ENCODE measurements at places on chromosomes 1 and 21. TPM values are rescaled to one million over a fixed set of nuclear protein-coding genes. Genes with fewer than 3 reads are reported as not detected.
A peak's percentile ranks its signal among the peaks of the same experiment; 100 is the strongest.

The C1orf116 gene
- polyA plus RNA-seq, result not detected

The PEAR1 gene
- polyA plus RNA-seq, result 101 TPM

The TPTE gene
- not detected for polyA plus RNA-seq

The OBSCN gene
- 1.3 TPM for polyA plus RNA-seq

The UTS2 gene
- not detected for polyA plus RNA-seq

The FAM110D gene
- polyA plus RNA-seq, result 2.6 TPM

DNA sequence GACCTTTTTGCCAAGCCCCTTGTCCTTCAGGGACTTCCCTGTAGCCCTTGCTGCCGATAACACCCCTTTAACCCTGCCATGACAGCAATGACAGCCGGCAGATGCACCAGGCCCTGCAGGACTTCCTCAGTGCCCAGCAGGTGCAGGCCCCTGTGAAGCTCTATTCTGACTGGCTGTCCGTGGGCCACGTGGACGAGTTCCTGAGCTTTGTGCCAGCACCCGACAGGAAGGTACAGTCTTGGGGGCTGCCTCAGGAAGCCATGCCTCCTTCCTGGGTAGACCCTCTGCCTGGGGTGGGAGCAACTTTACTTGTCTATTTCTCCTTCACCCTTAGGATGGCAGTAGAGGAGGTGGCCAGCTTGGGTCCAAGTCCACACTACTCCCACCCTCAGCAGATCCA, 16.1 kb upstream of the PADI6 start:
- DNase-seq, result no peak

DNA sequence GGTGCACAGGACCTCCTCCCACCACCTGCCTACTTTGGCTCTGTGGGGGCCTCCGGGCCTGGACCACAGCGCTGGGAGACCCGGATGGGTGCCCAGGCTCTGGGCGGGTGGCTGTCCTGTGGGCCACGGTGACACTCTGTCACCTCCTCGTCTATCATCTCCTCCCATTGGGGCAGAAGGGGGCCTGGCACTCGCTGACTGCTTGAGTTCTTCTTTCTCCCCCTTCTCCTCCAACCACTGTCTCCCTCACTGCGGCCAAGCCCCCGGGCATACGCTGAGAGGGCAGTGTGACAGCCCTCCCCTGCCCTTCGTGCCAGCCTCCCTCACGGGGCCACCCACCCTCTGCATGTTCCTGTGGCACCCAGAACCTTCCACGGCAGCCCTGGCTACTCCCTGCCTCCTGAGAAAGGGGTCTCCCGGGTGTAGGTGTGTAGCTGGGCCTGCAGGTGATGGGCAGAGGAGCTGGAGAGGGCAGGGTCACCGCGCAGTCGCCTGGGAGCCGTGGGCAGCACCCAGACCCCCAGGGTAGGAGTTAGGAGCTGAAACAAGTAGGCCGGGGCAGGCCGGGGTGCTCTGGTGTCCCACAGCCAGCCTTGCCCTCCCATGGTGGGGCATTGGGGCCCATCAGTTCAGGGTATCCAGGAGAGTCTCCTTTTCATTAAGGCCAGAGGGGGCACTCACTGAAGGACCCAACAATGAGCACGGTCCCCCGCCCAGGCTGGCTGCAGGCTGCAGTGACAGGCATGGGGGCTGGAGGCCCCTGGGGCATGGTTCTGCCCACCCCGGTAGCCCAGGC, 9.2 kb upstream of the ARF1 start:
- no peak for DNase-seq

DNA sequence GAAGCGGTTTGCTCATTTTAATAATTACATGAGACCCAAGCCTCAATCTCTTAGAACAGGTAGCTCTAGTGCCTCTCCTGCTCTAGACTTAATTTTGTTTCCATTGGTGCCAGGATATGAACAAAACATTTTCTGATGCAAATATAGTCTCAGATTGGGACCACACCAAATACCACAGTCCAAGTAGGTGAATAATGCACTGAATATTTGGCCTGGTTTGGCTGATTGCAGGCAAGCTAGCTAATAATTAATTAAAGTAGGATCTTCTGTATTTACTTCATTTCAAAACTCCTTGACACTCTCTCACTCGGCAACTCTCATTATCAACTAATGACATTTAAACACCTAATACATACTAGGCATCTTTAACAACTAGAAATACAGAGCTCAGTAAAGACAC, 219.6 kb downstream of the LTN1 start:
- DNase-seq, result no peak

GRCh38 chr21:31338908-31339368, 5.1 kb downstream of the TIAM1 start:
- no peak for DNase-seq

GRCh38 chr1:227733309-227733705, 1.8 kb downstream of the JMJD4 start:
- DNase-seq, result no peak

- peak; percentile 59 for DNase-seq
Measured at GRCh38 chr21:26169611-26170470, 729 bp downstream of the APP start.

GRCh38 chr1:169601096-169601881, 15.0 kb upstream of the F5 start:
- DNase-seq, result peak; percentile 66

GRCh38 chr1:161069731-161070270, at the start of gene ARHGAP30:
Gene ARHGAP30, minus strand, starts transcription at chr1:161069891. Its CDS starts 267 bp downstream, at chr1:161069624.
- DNase-seq, result no peak

DNA sequence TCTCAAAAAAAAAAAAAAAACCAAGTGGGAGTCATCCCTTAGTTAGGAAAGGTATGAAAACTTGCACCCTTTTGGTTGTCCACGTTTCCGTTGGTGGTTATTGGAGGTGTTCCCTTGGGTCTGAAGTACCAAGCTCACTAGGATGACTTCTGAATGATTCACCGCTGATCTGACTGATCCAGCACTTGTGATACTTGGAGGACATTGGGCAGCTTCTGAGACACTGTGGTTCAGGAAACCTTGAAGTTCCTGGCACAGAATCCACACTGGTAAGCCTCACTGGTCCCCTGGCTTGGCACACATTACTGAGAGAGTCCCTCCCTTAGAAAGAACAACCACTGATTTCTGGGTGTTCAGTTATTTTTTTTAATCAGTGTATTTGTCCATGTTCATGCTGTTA, 91.9 kb downstream of the RYR2 start:
- no peak for DNase-seq

DNA sequence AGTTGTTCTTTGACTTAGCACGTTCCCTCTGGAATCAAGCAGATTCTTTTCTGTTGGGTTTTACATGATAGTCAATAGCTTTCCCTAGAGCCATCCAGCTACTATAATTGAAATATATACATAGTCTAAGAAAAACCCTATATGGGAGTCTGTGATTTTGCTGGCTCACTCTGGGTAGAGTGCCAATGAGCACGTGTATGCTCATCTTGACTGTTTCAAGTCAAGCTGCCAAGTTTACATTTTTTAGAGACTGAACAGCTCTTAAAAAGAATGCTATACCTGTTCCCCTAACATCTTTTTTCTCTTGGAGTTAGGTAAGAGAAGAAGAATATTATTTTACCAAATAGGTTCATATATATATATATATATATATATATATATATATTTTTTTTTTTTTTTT, 182.8 kb upstream of the NRIP1 start:
- no peak for DNase-seq

DNA sequence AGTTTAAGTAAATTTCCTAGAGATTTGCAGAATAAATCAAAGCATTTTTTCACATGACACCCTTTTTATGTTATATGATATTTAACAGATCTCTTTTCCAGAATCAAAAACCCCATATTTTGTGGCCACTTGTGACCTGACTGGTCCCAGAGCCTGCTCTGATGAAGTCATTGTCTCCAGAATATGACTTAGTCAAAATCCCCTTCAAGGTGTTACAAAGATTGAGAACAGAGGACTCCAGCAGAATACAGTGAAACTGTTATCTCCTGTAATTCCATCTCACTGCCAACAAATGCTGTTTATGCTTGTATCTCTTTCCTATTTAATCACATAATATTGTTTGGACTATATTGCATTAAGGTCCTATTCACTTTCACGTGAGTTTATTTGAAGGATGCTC, 25.6 kb downstream of the RGS1 start:
- DNase-seq, result no peak

DNA sequence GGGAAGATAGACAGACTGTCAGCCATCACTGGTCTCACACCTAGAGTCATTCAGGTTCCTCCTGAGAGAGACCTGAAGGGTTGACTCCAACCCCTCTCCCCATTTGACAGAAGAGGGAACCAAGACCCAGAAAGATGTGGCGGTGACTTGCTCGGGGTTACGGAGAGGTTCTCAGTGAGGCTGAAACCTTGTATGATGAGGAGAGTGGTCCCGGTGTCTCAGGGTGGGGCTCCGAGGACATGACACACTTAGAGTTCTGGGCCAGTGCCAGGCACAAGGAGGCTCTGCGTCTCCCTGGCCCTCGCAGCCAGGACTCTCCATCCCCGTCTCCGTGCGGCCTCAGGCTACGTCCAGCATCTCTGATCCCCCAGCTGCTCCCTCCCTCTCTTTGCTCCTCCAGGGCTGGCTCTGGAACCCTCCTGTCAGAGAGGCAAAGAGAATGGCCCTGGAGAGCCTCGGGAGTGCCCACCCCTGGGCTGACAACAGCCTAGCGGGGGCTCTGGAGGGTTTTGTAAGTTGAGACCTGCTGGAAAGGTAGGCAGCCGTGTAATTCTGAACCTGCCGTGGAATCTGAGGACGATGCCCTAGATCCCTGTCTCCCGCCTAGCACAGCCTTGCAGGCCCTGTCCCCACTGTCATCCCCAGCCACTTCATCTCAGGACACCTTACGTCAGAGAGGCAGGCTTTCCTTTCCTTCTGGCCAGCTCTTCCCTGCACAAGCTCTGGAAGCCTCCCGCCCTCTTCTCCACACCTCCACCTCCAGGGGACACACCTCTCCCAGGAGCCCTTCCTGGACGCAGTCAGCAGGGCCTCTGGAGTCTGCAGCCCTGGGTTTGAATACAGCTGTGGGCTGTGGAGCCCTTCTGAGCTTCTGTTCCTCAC, 4.1 kb downstream of the EFHD2 start:
- no peak for DNase-seq

GRCh38 chr1:52978045-52978444, 51.0 kb downstream of the SCP2 start:
- DNase-seq, result no peak

- no peak for DNase-seq
Measured at GRCh38 chr1:17798011-17798410, 42.9 kb downstream of the ACTL8 start.

DNA sequence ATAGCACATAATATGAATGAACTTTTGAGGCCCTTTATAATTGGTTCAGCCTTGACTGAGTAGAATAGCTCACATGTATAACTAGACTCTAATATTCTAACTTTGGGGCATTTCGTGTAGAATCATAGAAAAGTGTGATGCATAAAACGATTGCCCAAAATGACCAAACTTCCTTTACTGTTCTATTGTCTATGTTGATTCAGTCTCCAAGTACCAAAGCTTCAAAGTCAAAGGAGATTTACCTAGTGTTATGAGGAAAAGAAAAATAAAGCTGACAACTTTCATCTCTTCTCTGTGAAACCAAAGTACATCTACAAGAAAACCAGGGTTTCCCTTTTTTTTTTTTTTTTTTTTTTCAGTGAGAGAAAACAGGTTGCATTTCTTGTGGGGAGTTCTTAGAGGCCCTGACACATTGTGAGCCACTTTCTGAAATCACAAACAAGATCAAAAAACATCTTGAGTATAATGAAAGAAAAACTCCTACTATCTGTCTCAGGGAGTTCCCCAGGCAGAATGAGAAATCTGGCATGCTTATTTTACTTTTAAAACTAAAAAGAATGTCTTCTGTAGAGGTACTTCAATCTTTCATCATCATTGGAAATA, 183.4 kb downstream of the TNFSF18 start:
- DNase-seq, result no peak

DNA sequence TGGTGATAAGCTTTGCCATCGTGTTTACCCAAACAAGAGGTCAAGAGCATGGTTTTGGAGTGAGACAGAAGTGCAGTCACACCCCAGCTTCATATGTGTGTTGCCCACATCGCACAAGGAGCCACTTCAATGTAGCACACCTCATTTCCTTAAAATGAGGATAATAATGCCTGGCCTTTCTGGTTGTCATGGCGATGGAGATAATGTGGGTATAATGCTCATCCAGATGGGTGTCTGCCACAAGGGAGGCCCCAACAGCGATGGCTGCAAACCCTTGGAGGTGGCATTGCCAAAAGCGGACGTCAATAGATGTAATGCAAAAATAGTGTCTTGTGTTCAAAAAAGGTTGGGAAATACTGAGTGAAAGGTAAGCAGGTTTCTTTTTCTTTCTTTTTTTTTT, 83.1 kb upstream of the AJAP1 start:
- no peak for DNase-seq

GRCh38 chr1:189150624-189151023, 1327.0 kb downstream of the BRINP3 start:
- DNase-seq, result no peak

GRCh38 chr1:172818841-172819527, 160.1 kb downstream of the FASLG start:
- DNase-seq, result no peak

DNA sequence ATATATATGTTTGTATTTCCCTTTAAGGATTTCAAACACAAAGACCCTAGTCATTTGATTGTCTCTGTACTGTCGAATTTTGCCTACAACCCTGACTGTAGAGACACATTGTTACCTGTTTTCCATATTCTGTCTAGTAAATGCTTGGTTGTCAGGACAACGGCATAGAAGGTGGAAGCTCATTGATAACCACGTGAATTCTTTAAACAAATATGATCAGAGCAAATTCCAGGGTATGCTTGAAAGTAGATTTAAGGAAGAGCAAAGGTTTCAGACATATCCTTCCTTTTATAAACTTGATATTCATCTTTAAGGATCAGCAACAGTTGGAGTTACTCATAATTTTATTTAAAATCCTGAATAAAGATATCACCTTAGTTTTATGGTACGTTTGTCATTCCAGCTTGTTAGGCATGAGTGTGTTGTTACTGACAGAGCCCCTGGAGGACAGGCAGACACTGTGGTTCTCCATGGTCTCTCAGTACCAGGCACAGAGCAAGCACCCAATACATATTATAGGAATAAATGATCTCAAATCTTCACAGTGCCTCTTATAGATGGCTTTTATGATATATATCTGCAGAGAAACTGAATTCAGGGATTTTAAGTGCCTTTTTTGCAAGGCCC, 203.2 kb downstream of the FGGY start:
- DNase-seq, result peak; percentile 10

Measured in endothelial cell of umbilical vein (primary cell).